ENCODE measurements at places on chromosomes 1 and 21. TPM values are rescaled to one million over a fixed set of nuclear protein-coding genes. Genes with fewer than 3 reads are reported as not detected.

GRCh38 chr1:80305466-80305865 lies 1298.9 kb upstream of the ADGRL4 start:
- no peaks in the 10 kb centered on the region for H3K36me3 ChIP-seq
- no peak overlapping the region for H3K27ac ChIP-seq
- DNase-seq: no peak
- H3K4me1 ChIP-seq: no peaks in the 10 kb centered on the region

DNA sequence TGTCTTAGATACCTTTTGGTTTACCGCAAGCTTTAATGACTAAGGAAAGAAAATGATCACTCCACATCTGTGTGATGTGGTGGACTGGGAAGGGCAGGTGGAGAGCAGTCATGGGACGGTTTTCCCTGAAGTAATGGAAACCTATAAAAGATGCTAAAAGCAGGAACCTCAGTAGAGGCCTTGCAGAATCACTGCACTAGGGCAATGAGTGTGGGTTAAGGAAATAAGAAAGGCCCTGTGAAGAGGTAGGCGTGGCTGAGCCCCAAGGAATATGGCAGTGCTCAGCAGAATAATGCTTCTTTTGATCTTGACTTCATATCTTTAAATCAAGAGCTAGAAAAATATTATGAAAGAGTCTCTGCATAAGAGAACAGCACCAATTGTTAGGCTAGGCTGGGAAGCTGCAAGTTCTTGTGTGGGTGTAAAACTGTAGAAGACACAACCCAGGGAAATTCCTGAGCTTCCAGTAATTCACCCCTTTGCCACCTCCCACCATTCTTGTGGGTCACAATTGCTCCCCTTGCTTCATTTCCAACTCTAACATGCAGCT lies 49.9 kb downstream of the CLCA4 start:
- H3K4me3 ChIP-seq: no peak overlapping the region
- DNase-seq: no peak
- no peaks in the 10 kb centered on the region for H3K4me1 ChIP-seq
- H3K27ac ChIP-seq: no peak overlapping the region
- H3K27me3 ChIP-seq: no peaks in the 10 kb centered on the region

- no peaks in the 10 kb centered on the region for H3K36me3 ChIP-seq
- H3K4me3 ChIP-seq: no peak overlapping the region
- no peak for DNase-seq
- H3K27ac ChIP-seq: no peak overlapping the region
These were observed 95.5 kb downstream of the DMRTB1 start for GRCh38 chr1:53554592-53555305.

- H3K4me3 ChIP-seq: peak overlapping the region; percentile 84
- peaks cover 66% of the 10 kb centered on the region for H3K27me3 ChIP-seq
- peaks cover 9% of the 10 kb centered on the region for H3K36me3 ChIP-seq
- H3K4me1 ChIP-seq: peaks cover 36% of the 10 kb centered on the region
- H3K27ac ChIP-seq: no peak overlapping the region
These were observed 492 bp downstream of the HLX start for GRCh38 chr1:220879509-220880361.

Gene RASAL2
- total RNA-seq: not detected

DNA sequence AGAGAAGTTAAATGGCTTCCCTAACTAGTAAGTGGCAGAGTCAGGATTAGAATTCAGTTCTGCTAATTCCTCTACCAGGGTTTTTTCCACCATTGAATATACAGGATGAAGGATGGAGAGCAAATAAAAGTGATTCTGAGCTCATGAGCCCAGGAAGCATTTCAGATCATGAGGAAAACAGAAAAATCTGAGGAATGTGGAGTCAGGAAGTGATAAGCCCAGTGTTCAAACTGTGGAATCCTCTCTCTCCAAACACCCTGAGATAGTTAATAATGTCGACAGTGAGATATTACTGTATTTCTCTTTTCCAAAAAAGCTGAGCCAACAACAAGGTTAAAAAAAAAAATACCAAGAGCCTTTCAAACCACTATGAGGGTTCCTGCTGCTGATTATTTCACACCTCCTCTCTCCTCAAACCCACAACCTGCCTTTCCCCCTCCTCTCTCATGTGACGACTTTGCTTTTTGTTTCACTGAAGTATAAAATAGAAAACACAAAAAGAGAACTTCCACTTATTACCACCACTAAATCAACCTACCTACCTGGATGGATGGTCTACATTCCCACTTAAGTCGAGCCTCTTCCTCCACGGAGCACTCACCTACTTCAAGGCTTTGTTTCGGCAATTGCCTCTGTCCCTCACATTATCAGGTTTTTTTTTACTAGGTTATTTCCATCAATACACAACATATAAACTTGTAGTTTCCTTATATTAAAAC lies 8.9 kb downstream of the SLAMF1 start:
- peak overlapping the region; percentile 97 for H3K27ac ChIP-seq
- H3K4me1 ChIP-seq: peaks cover 93% of the 10 kb centered on the region
- DNase-seq: peak; percentile 64
- peaks cover 85% of the 10 kb centered on the region for H3K36me3 ChIP-seq

DNA sequence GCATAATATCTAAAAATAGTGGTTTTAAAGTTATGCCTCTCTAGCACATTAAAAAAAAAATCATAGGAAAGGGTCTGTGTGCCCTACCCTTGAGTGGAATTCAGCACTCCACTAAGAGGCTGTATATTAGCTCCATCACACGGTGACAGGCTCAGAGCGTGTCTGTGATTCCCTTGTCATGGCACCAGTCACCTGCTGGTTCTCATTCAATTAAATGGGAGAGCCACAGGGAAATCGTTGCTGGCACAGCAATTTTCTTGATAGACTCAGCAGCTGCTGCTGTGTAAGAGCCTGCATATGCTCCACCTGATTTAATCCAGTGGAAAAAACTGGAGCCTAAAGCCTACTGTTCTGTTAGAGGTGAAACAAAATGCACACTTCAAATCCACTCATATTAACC lies 9.5 kb downstream of the ATP6V1G3 start:
- no peaks in the 10 kb centered on the region for H3K27me3 ChIP-seq
- no peak for DNase-seq
- H3K27ac ChIP-seq: no peak overlapping the region

Gene TFF2
- total RNA-seq: not detected

Gene NTMT2
- total RNA-seq: not detected

GRCh38 chr1:65386439-65386838 lies 34.0 kb upstream of the LEPR start:
- H3K36me3 ChIP-seq: peaks cover 29% of the 10 kb centered on the region
- no peaks in the 10 kb centered on the region for H3K27me3 ChIP-seq
- DNase-seq: no peak
- no peak overlapping the region for H3K4me3 ChIP-seq
- no peak overlapping the region for H3K27ac ChIP-seq
- peaks cover 29% of the 10 kb centered on the region for H3K4me1 ChIP-seq

DNA sequence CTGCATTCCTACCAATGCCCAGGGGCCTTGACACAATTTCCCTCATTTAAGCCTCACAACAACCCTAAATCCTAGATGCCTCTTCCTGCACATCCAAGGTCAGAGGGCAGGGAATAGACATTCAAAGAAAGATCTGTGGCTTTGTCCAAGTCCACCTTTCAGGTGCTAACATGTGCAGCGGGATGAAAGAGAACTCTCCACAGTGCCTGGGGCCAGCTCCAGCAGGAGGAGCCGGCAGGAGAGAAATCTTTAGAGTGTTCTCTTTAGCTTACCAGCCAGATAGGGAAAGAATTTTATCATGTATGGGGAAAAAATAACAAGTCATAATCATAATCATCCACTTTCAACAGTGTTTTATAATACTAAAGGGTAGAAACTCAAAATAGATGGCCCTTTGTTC lies 319.7 kb downstream of the MATN1 start:
- H3K4me3 ChIP-seq: no peak overlapping the region
- peaks cover 12% of the 10 kb centered on the region for H3K27me3 ChIP-seq
- no peaks in the 10 kb centered on the region for H3K4me1 ChIP-seq
- no peak for DNase-seq

DNA sequence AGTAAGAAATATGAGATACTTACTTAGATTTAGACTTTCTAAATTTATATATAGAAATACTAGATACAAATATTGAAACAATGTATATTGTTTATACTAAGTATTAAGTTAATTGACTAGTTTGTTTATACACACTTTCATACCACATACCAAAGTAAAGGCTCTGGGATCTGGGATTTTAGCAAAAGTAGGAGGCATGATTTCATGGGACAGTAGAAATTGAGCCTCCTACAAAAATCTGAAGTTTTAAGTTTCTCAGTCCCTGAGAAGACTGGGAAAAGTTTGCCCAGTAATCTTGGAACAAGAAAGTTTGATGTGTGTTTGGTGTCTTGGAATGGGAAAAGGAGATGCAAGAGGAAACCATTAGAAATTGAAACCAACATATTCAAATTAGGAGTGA lies 30.9 kb downstream of the KCTD3 start:
- peaks cover 6% of the 10 kb centered on the region for H3K4me1 ChIP-seq
- H3K27me3 ChIP-seq: no peaks in the 10 kb centered on the region
- H3K4me3 ChIP-seq: no peak overlapping the region
- no peak for DNase-seq

DNA sequence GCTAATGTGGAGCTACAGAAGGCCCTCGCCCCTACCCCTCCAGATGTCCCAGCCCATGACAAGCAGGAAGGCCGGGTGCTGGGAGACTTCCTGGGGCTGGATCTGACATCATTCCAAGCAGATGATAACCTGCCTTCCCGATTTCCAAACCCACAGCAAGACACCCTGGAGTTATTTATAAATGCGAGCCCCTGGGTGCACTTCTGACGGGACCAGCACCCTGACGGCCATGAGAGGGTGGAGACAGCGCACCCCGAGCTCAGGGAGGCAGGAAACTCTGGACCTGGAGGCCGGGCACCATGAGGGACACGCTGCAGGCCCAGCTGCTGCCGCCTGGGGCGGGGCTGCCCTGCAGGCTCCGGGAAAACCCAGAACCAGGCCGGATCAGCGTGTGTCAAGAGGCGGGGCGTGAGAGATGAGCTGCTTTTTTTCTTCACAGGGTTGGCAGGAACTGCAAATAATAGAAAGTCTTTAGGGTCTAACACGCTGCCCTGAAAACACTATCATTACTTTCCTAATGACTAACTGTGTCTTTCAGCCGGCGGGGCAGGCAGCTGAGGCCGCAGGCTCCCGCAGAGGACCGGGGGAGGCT lies 2.5 kb upstream of the PCBP3 start:
- no peak for DNase-seq
- H3K4me1 ChIP-seq: peaks cover 15% of the 10 kb centered on the region

DNA sequence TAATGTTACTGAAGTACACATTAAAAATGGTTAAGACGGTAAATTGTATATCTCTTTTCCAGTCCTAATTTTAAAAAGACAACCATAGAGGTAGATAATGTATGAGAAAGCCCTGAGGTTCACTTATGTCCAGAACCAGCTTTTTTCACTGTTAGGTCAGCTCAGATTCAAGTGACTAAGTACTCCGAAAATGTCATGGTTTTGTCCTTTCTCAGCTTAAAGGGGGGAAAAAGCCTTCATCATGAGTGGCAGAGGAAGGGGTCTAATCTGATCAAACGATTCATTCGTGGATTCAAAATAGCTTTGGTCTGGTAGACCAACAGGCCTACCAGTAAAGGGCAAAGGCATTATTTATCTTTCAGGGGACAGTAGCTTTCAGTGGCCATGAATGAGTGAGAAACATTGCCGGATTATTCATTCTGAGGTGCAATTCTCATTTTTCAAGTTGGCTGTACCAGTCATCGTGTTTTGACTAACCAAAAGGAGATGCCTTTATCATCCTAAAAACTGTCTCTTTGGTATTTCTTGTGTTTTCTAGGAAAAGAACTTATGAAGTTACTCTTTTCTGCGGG lies 208.4 kb downstream of the HHIPL2 start:
- H3K4me3 ChIP-seq: no peak overlapping the region
- H3K4me1 ChIP-seq: no peaks in the 10 kb centered on the region
- H3K27me3 ChIP-seq: no peaks in the 10 kb centered on the region
- H3K27ac ChIP-seq: no peak overlapping the region
- no peaks in the 10 kb centered on the region for H3K36me3 ChIP-seq

GRCh38 chr21:35664683-35665082 lies 395.6 kb downstream of the SETD4 start:
- no peak overlapping the region for H3K4me3 ChIP-seq
- DNase-seq: no peak
- H3K36me3 ChIP-seq: no peaks in the 10 kb centered on the region
- peaks cover 14% of the 10 kb centered on the region for H3K27me3 ChIP-seq

DNA sequence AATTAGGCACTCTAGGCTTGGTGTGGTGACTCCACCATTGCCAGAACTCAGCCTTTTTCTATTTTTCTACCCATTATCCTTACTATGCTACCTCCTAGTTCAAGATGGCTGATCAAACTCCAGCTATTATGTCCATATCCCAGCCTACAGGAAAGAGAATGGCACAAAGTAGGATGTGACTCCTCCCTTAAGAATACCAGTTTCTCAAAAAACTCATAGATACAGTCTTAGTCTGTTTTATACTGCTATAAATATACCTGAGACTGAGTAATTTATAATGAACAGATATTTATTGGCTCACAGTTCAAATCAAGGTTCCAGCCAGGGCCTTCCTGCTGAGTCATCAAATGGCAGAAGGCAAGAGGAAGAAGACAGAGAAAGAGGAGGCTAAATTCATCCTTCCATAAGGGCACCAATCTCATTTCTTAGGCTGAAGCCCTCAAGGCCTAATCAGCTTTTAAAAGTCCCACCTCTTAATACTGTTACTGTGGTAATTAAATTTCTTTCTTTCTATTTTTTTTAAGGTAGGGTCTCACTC lies 542.8 kb upstream of the BEND5 start:
- no peak overlapping the region for H3K4me3 ChIP-seq
- no peak overlapping the region for H3K27ac ChIP-seq
- H3K4me1 ChIP-seq: no peaks in the 10 kb centered on the region
- no peaks in the 10 kb centered on the region for H3K27me3 ChIP-seq
- no peak for DNase-seq

DNA sequence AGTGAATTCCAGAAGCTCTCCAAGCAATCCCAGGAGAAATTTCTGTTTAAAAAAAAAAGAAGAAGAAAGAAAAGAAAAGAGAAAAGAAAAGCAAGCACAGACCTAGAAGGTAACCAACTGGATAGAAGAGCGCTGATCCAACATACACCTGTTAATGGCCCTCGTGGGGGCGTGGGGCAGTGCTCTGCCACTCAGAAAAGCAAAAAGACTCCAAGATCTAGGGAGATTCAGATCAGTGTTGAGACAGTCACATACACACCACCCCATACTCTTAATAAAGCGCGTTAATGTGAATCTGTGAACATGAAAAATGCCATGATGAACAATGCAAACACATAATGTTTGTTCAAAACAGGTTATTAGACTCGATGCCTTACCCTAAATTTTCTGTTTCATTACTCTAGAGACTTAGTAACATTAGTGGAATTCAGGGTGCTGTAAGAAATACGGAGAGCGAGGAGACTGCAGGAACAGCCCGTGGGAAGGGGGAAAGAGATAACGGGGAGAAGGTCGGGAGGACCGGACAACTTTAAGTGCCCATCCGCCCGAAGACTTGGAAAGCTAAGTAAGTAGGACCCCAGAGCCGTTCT lies 406 bp downstream of the NME7 start:
- no peaks in the 10 kb centered on the region for H3K27me3 ChIP-seq
- no peak overlapping the region for H3K27ac ChIP-seq
- peaks cover 19% of the 10 kb centered on the region for H3K36me3 ChIP-seq
- H3K4me3 ChIP-seq: no peak overlapping the region
- DNase-seq: no peak
- peaks cover 39% of the 10 kb centered on the region for H3K4me1 ChIP-seq

Data from activated T-helper 1 cell treated with anti-CD3 and anti-CD28 coated beads, Interleukin-12 subunit alpha, Interleukin-12 subunit beta, Interleukin-2, Interleukin-4 antibody, amounts not matched to agents 30 ng/mL and 10 ng/mL and 1 ng/mL, durations not matched to agents 14 hours and 24 hours and 36 hours (primary cell).